Amygdala (tissue), 56 donors: ENCODE measurements at places on chromosomes 7 and 10.

- DNase-seq, result no peak
Observed at GRCh38 chr7:69860486-69860885, 262.2 kb downstream of the AUTS2 start.

- DNase-seq, result no peak
Observed at GRCh38 chr10:125812128-125812750, 10.8 kb downstream of the UROS start.

DNA sequence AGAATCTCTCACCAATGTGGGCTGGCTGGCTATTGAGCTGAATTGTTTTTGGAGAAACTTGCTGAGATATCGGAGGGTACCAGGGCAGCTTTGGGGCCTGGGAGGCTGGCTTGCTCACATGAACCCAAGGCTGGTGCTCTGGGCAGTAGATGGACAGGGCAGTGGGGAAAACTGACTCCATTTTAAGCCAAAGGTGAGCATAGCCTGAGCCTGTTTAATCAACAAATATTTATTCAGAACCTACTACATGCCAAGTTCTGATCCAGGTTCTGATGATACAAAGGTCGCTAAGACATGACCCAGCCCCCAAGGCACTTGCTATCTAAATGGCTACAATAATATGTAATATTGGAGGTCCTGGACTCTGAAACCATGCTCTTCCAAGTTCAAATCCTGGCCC, 86.6 kb downstream of the BUB3 start:
- DNase-seq, result no peak

GRCh38 chr10:5500162-5500670, 846 bp upstream of the CALML5 start:
- no peak for DNase-seq

GRCh38 chr7:39304668-39305405, 261.4 kb upstream of the YAE1 start:
- no peak for DNase-seq

GRCh38 chr7:100804681-100805431, 22.5 kb downstream of the EPHB4 start:
- DNase-seq, result no peak

DNA sequence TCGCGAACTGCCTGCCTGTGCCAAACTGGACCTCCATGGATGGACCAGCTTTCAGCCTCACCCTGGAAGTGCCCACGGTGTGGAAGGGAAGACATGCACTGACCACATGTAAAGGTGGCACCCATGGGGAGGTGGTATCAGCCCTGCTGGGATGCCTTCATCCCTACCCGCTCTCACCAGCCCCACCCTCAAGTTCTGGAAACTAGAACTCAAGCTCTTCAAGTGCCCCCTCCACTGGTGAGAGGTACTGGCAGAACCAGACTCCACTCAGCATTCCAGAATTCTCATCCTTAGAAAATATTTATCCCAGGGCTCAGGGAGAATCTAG, 5.9 kb downstream of the ZNF488 start:
- no peak for DNase-seq

DNA sequence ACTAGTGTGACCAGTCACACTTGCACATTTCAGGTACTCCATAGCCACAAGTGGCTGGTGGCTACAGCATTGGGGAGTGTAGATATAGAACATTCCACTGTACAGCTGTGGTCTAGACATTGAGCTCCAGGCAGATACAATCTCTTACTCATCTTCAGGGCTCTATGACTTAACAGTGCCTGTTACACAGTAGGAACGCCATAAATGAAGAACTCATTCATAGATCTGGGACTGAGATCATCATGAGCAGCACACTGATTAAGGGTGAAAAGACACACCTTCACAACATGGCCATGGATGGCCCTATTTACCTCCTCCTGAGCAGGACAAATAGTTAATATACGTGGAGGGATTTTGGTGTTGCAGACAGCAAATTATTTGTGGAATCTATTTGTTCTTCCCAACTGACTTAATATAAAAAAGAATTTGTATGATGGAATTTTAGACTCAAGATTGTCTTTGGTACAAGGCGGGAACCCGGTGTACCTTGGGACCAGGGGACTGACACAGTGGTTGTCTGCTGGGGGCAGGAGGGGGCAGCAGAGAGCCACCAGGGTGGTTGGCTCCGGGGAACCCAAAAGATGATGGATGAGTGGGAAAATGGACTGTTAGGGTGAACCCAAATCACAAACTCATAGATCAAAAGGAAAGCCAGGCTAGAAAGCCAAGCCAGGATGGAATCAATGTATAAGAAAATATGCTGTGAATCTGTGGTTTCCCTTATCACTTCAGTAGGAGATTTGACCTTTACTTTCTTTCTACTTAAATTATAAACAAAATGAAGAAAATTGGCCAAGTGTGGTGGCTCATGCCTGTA, 24.3 kb upstream of the CPA2 start:
- no peak for DNase-seq

GRCh38 chr10:5840314-5841307, 27.4 kb upstream of the GDI2 start:
- peak; percentile 49 for DNase-seq

DNA sequence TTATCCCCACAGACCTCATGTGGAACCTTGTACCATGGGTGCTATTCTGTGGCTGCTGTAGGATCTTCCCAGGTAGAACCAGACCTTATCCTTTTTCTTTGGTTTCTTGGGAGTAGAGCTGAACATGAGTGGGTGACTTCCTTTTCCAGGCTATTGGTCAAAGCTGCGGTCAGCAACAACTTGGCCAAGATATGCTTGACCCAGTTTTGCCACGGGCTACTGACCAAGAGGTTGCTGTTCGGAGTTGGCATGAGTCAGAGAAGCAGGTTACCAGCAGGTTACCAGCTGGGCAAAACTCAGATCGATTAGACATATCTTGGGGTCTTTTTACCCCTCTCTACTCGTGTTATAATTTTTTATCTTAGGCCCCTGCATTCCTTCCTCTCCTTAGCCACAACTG, 36.7 kb upstream of the HDAC9 start:
- DNase-seq, result no peak

GRCh38 chr7:159015454-159016410, 128.9 kb downstream of the VIPR2 start:
- DNase-seq, result no peak

GRCh38 chr7:157825325-157825724, 488.5 kb downstream of the DNAJB6 start:
- DNase-seq, result no peak

DNA sequence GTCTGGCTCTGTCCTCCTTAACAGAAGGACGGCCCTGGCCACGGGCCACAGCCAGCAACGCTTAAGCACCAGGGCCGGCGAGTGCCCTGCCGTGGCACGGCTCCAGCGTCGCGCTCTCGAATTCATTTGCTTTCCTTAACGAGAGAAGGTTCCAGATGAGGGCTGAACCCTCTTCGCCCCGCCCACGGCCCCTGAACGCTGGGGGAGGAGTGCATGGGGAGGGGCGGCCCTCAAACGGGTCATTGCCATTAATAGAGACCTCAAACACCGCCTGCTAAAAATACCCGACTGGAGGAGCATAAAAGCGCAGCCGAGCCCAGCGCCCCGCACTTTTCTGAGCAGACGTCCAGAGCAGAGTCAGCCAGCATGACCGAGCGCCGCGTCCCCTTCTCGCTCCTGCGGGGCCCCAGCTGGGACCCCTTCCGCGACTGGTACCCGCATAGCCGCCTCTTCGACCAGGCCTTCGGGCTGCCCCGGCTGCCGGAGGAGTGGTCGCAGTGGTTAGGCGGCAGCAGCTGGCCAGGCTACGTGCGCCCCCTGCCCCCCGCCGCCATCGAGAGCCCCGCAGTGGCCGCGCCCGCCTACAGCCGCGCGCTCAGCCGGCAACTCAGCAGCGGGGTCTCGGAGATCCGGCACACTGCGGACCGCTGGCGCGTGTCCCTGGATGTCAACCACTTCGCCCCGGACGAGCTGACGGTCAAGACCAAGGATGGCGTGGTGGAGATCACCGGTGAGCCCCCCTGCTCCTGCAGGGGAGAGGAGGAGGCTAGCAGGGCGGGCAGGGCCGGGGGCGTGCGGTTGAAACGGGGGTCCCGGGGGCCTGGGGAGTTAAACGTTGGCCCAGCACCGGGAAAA, at the start of gene HSPB1:
HSPB1 (plus strand) TSS at position 327 of the 855 bp plus-strand sequence; CDS start at position 367, 40 bp downstream.
- DNase-seq, result peak; percentile 64

DNA sequence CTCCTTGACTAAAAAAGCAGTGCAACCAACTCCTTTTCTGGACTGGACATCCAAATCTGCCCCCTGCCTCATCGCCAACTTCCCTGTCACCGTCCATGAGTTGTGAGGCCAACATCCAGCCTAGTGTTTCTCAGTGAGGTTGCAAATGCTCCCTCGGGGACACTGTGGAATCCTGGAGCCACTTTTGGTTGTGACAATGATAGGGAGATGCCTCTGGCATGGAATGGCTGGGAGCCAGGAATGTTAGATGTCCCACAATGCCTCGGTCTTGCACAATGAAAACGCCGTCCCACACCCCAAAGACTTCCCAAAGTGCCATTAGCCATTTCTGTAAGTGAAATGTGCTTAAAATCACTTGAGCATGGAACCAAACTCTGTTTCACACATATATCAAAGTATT, 105.2 kb downstream of the OSBPL3 start:
- DNase-seq, result no peak

- DNase-seq, result no peak
Observed at GRCh38 chr7:113764401-113765035, 154.3 kb downstream of the PPP1R3A start.

DNA sequence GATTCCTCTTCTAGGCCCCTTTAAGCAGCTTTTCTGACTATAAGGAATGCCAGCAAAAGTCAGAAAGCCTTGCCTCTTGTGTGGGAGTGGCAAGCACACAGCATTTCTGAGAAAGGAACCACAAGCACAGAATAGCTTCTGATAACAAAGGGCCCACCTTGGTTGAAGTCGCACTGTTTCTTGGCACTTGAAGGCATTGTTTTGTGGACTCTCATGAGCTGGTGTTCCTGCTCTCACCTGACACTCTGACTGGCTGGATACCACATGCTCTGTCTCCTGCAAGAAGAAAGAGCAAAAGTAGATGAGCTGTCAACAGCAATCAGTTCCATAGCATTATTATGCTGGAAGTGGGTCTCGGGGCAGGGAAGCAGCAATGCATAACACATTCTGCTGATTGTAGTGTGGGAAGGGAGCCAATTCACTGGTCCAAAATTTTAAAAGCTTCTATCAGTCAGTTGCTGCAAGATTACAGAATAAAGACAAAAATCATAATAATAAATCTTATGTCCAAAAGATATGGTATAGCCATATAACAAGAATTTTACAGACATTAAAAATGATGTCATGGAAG, 38.4 kb downstream of the FAM13C start:
- DNase-seq, result no peak

- DNase-seq, result no peak
Observed at GRCh38 chr10:111233439-111233838, 156.6 kb downstream of the ADRA2A start.

DNA sequence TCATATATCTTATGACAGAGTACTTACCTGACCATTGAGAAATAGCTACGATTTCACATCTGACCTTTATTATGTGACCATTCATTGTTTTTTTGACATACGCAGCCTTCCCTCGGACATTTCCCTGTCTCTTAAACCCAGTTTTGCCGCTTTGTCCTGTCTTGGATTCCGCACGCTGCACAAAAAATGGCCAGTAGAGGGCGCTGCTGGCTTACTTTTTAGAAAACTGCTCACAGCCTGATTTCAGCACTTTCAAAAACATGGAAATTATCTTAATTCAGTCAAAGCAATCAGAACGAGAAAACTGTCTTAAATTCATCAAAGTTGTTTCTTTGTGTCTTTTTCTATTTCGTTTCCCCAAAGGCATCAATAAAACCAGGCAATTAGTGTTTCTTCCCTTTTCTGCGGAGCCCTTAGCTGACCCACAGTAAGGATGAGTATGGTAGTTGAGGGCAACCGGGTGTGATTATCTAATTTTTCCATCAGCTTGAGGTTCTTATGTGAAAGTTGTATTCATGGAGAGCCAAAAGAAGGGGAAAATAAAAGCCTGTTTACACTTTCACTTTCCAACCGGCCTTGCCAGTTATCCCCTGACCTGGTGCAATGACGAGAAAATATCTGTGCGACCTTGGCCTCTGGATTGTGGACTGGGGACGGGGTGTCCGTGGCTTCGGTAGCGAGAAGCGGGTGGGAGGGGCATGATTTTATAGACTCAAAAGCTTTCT, 144.4 kb downstream of the DYNC1I1 start:
- DNase-seq, result peak; percentile 48

DNA sequence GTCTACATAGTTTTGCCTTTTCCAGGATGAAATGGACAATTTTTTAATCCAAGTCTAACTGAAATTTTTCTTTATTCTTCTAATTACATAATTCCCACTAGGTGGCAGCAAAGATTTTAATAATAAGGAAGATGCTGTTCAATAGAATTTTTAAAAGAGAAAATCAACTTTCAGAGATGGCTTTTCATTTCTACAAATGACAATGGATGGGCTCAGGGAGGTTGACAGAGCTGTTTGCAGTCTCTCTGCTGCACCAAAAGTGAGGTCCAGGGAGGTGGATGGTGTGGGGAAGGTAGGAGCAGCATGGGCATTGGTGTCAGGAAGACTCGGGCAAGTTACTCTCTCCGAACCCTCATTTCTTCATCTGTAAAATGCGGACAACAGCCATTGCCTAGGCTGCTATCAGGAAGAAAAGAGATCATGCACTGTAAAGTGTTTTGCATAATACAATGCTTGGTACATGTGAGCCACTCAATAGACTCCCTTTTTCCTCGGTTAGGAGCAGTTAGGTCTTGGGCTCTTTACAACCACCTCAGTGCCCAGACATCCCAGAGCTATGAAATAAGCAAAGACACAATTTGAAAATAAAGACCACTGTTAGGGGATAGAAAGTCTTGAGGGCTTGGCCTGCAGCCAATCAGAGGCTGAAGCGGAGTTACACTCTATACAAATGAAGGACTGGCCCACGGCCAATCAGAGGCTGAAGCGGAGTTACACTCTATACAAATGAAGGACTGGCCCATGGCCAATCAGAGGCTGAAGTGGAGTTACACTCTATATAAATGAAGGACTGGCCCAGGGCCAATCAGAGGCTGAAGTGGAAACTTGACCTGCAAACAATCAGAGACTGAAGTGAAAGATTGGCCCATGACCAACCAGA, 107.1 kb downstream of the ABLIM1 start:
- DNase-seq, result peak; percentile 25

DNA sequence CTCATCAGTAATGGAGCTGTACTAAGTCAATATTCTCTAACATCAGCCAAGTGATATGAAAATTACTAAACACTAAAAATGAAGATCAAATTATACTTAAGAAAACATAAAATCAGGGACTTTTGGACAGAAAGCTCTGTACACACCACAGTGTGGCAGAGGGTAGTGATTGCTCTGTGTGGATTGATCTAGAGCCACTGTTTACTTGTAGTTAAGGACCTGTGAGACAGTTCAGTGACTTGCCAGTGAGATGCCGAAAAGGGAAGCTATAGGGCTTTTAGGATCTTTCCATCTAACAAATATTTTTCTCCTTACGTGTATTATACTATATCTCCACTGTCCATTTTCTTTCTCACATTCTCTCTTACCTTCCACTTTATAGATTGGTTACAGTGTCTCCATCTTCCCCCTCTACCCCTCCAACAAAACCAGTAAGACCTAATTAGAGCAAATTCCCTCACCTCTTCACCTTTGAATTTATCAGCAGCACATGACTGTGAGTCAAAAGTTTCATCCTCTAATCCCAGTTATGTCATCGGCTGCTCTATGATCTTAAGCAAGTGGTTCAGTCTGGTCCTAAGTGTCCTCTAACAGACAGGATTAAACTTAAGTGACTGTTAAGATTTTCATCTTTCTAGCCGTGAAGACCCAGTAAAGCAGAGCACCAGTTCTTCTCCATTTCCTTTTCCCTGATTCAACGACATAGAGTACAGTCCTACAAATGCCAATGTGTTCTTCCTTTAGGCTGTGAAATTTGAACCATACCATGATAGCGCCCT, 6.9 kb downstream of the PIK3CG start:
- no peak for DNase-seq
